ENCODE measurements at places on chromosomes 3 and 15.
A peak's percentile ranks its signal among the peaks of the same experiment; 100 is the strongest.

GRCh38 chr15:100103828-100104227 is 237.9 kb downstream of the ADAMTS17 start:
- no peak for DNase-seq

DNA sequence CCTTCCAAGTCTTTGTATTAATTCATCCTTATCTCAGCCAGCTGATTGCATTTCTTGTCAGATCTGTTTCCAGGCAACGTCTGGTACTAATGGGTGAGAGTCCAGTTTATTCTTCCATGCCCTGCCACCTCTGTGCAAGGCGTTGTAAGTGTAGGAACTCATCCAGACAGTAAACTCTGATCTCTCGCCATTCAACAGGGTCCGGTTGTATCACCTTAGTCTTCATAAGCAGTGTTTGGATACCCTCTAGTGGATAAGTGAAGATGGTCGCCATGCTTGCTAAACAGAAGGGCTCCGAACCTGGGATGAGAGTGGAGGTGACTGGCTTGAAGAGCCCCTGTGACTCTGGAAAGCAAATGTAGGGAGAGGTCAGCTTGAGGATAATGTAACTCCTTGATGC is 51.6 kb upstream of the CMTM7 start:
- peak; percentile 16 for DNase-seq

- no peak for DNase-seq
These were observed 686.5 kb downstream of the ROBO1 start for GRCh38 chr3:79081335-79081734.

- no peak for DNase-seq
These were observed 158.1 kb upstream of the CTDSPL start for GRCh38 chr3:37703626-37704025.

GRCh38 chr15:98896802-98897732 is 110.5 kb downstream of the PGPEP1L start:
- no peak for DNase-seq

DNA sequence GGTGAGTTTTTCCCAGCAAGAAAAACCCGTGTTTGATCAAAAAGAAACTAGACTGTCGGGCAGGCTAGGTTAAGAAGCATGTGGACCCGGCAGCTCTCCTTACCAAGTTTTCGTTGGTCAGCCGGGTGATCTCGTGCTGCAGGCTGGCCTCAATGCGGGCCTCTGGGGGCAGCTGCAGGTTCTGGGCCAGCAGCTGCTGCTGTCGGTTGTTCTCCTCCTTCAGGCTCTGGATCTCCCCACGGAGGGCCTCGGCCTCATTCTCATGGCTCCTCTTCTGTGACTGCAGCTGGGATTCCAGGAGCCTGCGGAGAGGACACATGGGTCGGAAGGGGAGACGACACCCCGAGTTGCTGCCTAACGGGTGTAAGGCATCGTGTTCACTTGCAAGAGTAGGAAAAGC is 44.5 kb upstream of the MYO5C start:
- DNase-seq, result no peak

DNA sequence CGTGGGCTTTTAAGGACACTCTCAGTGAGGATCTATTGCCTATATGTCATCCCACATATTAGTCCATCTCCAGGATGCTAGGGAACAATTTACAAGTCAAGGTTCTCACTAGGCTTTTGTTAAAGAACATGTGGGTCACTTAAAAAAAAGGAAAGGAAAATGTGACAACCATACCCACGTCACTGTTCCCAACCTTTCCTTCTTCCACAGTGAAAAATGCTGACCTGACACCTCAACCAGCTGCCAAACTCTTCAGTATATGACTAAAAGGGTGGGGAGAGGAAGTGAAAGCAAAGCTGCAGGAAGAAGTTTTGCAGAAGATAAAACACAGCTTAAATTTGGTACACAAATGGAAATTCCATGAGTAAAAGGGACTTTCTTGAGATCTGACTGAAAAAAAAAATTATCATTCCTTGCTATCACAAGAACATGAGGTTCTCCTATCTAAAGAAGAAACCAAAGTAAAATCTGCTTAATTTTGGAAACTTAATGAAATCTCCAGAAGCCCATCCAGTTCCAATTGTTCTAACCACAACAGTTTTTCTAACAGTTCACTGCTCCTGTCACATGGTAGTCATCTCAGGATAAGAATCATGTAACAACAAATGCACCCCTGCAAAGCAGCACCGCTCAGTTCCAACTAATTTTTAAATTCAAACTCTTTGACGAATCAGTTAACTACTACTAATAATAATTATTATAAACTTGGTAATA is 117.0 kb upstream of the TSPAN3 start:
- peak; percentile 51 for DNase-seq

DNA sequence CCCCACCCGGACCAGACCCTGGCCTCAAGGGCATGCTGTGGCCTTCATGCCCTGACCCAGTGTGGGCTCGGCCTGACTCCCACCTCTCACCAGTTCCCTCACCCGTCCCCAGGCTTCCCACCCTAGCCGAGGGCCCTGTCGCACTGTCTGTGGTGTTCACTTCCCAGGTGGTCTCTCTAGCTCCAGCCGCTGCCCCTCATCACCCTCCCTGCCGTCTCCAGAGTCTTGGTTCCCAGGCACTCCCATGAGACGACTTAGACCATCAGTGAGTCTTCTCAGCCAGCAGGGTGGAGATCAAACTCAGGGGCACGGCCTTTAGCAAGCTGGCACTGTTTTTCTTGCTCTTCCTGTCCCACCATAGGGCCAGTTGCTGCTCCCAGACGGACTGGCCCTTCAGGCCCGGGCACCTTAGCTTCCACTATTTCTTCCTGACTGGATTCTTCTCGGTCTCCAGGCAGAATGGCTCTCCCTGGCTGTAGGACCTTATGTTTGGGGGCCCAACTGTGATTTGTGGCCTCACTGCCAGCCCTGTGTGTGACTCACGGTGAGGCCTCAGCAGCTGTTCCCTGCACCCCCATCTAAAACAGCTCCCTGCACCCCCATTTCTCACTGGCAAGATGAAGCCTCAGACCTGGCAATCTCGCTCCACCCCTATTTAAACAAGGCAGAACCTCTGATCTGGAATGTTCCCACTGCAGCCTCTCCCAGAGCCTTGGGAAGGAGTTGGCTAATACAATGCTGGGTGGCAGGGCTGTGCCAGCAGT is 9.4 kb upstream of the PCSK6 start:
- no peak for DNase-seq

DNA sequence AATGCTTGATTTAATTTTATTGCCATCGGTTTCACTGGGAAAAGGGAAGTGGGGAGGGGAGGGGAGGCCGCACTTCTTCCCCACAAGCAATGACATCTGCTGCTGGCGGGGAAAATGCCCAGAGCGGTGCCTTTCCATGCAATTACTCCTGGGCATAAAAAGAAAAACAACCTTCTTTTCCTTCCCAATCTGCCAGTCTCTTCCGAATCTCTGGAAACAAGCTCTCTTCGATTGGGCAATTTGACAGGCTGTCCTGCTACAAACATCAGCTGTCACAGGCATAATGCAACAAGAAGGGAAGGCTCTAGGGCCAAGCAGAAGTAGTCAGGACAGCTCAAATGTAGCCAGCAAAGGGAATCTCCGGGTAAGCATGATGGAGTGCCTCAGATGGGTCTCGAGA is 93.4 kb upstream of the STRIT1 start:
- no peak for DNase-seq

Data from CD4-positive, alpha-beta T cell treated with Interleukin-4 for 1 hour (primary cell).